ENCODE measurements at places on chromosomes 12 and 14.

GRCh38 chr14:77407158-77407557, 16.2 kb downstream of the NOXRED1 start:
- no peak for DNase-seq

DNA sequence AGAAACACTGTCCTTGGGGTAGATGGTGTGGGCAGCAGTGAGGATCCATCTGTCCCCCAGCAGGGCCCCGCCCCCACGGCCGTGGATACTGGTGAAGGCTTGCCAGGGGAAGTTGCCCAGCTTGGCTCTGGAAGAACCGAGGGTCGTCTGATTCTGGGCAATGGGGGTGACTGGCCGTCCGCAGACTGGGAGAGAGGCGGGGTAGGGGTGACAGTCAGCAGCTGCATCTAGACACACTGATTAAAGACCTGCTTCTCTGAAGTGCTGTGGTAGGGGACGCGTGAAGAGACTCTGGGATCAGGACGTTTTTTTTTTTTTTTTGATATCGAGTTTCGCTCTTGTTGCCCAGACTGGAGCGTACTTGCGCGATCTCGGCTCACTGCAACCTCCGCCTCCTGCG, 4.7 kb upstream of the C1R start:
- no peak for DNase-seq

DNA sequence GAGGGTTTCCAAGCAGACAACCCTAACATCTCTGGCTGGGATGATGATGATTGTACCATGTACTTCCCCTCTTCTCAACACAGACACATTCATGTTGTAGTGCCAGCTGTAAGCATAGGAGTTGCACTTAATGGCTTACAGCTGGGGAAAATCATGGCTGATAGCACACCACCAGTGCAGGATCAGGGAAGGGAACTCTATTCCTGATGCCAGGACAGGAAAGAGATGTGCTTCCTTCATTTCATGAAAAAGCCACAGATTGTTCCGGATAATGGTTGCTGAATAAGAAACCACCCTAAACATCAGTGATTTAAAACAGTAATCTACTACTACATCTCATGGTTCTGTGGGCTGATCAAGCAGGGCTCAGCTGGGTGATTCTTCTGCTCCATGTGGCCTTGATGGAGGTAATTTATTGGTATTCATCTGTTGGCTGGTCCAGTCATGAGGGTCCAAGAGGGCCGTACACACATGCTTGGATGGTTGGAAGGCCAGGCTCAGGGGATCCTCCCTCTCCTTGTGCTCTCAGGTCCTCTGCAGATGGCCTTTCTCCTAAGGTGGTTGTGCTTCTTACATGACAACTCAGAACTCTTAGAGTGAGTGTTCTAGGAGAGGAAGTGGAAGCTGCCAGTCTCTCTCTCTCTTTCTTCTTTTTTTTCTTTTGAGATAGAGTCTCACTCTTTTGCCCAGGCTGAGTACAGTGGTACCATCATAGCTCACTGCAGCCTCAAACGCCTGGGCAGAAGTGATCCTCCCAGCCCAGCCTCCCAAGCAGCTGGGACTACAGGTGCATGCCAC, 16.5 kb downstream of the TRAF3 start:
- no peak for DNase-seq

DNA sequence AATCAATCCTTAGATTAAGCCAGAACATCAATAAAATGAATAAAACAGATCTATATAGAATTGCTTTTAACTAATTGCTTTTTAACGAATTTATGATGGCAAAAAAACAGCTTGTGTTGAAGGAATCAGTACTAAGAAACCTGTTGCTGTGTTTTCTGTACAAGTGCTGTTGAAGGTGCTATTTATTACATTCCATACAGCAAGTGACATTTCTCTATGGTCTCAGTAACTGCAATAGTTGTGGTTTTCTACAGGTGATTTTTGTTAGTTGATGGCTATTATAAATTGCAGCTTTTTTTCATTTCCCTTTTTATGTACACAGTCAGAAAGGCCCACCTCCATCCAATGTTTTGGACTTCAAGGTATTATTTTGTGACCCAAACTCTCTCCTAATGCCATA, 56.6 kb downstream of the SLC2A13 start:
- DNase-seq: no peak

GRCh38 chr12:19972325-19973288, 395.7 kb upstream of the PDE3A start:
- no peak for DNase-seq

- DNase-seq: no peak
These were observed 149.0 kb upstream of the PRMT8 start for GRCh38 chr12:3342051-3342450.
